Stimulated activated CD8-positive, alpha-beta memory T cell treated with anti-CD3 and anti-CD28 coated beads, Interleukin-15, amount 100 ng/mL, for 1 hour (primary cell): ENCODE measurements at places on chromosomes 3 and 15.

- no peak for DNase-seq
Measured at GRCh38 chr15:86915811-86916331, 836.2 kb downstream of the AGBL1 start.

DNA sequence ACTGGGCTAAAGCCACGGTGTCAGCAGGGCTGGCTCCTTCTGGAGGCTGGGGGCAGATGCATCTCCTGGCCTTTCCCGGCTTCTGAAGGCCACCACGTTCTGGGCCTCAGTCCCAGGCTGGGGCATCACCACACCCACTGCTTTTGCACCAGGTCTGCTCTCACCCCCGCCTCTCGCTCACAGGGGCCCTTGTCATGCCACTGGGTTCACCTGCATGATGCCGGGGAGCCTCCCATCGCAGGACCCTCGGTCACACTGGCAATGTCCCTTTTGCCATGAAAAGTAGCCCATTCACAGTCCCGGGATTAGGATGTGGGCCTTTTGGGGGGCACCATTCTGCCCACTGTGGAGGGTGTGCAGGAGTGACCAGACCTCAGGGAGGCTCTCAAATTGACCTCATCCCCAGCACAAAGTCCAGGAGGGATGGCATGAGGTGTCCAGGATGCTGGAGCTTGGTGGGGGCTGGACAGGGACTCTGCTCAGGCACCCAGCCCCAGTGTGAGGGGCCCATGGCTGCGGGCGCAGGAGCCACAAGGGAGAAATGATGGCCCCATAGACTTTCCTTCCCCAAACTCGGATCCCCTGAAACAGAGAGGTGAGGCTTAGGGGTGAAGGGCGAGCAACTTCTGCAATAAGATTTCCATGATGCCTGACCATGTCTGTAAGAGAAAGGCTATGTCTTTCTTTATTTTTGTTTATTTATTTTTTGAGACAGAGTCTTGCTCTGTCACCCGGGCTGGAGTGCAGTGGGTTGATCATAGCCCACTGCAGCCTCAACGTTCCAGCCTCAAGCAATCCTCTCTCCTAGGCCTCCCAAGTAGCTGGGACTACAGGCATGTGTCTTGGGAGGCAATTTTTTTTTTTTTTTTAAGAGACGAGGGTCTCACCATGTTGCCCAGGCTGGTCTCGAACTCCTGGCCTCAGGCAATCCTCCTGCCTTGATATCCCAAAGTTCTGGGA is 189.1 kb downstream of the GOLGA6L6 start:
- DNase-seq, result no peak

DNA sequence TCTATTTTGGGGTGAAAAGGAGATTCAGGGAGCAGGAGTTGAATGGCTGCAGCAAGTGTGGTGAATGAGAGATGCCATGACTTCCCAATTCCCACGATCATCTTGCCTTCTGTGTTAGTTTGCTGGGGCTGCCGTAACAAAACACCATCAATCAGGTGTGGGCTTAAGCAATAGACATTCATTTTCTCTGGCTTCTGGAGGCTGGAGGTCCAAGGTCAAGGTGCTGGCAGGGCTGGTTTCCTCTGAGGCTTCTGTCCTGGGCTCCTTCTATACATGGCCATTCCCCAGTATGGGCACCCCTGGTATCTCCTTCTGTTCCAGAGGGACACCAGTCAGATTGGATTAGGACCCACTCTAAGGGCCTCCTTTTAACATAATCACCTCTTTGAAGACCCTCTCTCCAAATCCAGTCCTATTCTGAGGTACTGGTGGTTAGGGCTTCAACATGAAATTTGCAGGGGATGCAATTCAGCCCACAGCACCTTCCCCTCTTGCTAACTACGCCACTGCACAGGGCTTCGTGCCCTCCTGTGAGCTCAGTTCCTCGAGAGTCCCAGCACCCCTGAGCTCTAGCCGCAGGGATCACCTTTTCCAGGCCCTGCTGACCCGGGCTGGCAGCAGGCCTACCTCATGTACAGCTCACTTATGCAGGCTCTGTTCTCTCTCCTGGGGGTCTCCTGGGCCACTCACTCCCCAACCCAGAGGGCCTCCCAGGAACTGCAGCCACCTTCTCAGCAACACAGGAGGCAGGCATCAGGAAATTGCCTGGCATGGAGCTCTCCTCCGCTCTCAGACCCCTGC is 37.3 kb upstream of the SLC6A11 start:
- no peak for DNase-seq

DNA sequence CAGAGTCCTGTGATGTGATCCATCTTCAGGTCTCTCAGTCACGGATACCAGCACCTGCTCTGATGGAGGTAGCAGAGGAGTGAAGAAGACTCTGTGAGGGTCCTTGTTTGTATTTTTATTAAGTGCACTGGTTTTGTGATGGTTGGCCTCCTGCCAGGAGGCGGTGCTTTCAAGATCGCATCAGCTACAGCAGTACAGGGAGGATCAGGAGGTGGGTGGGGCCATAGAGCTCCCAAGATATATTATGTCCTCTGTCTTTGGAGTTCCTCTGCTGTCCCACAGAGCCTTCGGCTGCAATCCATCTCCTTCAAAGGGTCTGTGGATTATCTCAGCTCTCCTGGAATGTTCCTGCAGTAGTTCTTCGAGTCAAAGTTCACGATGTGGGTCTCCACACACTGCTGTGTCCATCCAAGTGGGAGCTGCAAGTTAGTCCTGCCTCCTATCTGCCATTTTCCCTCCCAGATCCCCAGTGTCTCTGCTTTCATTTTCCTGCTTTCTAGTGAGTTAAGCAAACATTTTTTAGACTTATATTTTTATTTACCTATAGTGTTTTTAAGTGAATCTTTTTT is 54.7 kb downstream of the TM2D3 start:
- no peak for DNase-seq

- no peak for DNase-seq
Measured at GRCh38 chr3:67192466-67192865, 194.4 kb downstream of the KBTBD8 start.

GRCh38 chr15:72116731-72117485 is 1.0 kb downstream of the MYO9A start:
- peak; percentile 4 for DNase-seq

- no peak for DNase-seq
Measured at GRCh38 chr15:85556618-85556895, 176.2 kb downstream of the AKAP13 start.

DNA sequence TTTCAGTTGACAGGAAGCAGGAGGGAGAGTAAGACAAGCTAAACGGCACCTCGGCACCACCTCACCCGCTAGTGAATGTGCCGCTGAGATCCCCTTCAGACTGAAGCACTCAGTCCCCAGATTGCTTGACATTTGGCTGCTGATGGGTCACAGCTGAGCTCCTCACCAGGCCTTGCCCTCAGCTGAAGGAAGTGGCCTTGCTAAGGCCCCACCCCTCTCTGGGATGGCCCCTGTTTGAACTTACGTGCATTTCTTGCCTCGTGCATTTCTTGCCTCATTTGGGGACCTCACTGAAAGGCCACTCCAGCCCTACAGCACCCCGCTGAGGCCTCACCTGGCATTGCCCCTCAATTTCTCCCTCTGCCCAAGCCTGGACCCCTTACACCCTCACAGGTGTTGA is 39.8 kb downstream of the EOGT start:
- DNase-seq, result no peak

DNA sequence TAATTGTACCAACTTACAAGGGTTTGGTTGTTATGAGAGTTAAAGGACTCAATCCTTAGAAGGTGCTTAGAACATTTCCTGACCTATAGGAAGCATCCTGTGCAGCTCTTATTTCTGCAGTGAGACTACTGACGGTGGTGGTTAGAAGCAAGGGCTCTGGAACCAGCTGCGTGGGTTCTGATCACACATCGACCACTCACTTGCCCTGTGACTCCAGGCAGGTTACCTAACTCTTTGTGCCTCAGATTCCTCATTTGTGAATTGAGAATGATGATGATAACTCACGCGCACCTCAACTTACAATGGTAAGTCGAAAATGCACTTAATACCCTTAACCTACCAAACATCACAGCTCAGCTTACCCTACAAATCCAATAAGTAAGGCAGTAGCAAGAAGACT is 80.7 kb upstream of the SPATA12 start:
- no peak for DNase-seq

DNA sequence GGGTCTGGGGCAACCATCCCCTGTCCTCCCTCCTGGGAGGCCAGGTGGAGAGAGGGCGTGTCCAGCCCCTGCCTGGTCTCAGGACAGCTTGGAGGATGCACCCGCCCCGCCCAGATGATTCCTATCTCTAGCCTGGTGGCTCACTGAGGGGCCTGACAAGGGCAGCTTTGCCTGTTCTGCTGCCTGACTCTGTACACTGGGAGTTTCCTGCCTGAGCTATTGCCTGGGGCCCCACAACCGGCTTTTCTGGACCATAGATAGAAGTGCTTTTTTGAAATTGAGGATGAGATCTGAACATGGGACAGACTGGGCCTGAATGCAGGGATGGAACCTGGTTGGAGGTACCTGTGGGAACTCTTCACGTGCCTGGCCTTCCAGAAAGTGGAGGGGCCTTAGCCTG is 751 bp upstream of the PLA2G4E start:
- DNase-seq, result no peak

DNA sequence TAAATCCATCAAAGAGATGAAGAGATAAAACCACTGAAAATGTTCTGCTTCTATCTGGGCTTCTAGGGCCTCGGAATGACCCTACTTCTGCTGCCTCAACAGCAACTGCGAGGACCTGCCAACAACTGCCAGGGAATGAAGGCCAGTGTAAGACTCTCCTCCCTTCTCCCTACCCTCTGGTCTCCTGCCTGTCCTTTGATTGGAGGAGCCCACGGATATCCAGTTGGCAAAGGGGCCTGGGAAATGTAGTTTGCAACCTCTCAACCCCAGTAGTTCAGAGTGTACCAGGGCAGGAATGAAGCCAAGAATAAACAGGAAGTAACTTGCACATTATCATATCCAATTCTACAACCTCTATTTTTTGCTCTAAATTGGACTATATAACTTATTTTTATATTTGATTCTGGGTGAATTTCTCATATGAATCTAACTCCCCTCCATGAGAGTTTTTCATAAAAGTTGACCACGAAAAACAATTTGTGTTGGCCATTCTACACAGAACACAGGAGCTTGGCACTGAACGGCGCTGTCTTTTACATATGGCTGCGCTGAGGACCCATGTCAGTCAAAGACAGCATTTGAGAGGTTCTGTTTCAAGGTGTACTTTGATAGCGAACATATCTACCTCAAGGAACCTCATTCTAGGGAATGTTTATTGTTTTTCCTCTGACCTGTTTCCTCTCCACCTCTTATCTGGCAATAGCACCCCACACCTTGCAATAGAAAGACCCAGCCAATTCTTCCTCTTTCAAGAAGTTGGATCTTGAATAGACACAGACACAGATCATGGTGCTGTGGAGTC is 91.1 kb upstream of the RNF7 start:
- no peak for DNase-seq

GRCh38 chr3:64143409-64144130 is 81.7 kb downstream of the PRICKLE2 start:
- DNase-seq, result no peak

DNA sequence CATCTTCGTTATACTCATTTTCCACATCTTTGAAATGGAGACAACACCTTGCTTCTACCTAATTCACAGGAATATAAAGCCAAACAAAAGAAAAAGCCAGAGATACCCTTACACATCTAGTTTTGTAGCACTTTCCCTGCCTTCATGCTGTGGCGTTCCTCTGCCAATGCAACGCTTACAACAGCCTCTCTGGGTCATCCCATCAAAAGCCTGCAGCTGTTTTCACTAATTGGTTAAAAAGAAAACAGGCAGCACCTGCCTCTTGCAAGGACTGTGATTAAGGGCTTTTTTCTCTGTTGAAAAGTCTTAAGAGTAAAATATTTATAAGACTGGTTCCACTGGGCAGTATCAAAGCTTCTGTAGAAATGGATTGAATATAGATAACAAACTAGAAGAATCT is 120.3 kb downstream of the FMN1 start:
- no peak for DNase-seq

- no peak for DNase-seq
Measured at GRCh38 chr3:25084016-25084415, 344.0 kb upstream of the RARB start.

- no peak for DNase-seq
Measured at GRCh38 chr3:152398495-152398894, 129.8 kb downstream of the MBNL1 start.

GRCh38 chr3:197353867-197354567 is 55.6 kb upstream of the DLG1 start:
- no peak for DNase-seq

- no peak for DNase-seq
Measured at GRCh38 chr15:87944050-87944449, 312.5 kb downstream of the NTRK3 start.

DNA sequence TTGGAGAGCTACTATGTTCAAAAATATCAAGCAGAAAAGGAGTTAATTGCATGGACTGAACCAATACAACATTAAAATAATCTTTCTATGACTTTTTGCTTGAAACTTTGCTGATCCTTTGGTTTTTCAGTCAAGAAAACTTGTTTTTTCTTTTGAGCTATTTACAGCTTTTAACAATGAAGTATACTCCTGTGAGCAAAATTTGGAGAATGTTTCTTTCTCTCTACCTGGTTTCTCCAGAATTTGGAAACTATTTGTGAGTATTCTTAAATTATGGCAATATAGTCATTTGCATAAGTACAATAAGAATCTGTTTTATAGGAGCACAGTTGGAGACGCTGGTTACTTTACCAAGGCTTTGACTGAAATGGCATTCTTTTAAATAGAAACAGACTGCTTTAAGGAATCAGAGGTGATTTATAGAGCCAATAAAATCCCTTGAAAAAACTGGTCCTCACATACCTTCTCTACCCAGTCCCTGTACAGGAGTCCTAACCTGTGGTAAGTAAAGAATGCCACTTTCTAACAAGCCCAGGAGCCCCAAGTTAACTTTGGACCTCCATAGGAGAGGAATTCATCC is 127.4 kb downstream of the PLCH1 start:
- no peak for DNase-seq

DNA sequence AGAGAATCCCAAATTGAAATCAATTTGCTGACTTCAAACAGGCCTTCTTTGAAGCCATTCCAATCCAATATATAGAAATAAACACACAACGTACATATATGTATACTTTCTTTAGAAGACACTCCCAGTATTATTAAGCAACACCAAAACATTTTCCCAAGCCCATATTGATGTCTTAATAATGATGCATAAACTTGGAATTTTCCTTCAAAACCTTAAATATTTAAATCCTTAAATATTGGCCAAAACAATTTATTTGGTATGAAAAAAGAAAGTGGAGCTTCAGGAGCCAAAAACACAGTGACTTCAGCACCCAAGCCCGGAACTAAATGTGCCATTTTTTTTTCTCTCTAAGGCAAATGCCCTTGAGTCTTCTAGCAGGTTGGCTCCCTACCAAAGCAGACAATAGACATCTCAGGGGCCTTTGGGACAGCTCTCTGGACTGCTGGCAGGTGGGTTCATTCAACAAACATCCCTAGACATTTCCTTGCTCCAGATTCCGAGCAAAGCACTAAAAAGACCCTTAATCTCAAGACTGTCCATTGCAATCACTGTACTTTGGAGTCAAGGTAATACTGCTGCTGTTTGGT is 384.7 kb downstream of the NTRK3 start:
- no peak for DNase-seq
